ENCODE measurements at places on chromosomes 7 and 10. TPM values are rescaled to one million over a fixed set of nuclear protein-coding genes. Genes with fewer than 3 reads are reported as not detected.

SPDYE9 gene
- not detected for total RNA-seq

AQP1 gene
- total RNA-seq = 1.1 TPM

PLEKHS1 gene
- not detected for total RNA-seq

OPALIN gene
- not detected for total RNA-seq

Data from myometrial cell (primary cell).